ENCODE measurements at places on chromosomes 7 and 10.

GRCh38 chr7:65798111-65799075, 74.5 kb upstream of the VKORC1L1 start:
- no peak for DNase-seq

GRCh38 chr7:87858417-87859100, 17.6 kb downstream of the SLC25A40 start:
- no peak for DNase-seq

DNA sequence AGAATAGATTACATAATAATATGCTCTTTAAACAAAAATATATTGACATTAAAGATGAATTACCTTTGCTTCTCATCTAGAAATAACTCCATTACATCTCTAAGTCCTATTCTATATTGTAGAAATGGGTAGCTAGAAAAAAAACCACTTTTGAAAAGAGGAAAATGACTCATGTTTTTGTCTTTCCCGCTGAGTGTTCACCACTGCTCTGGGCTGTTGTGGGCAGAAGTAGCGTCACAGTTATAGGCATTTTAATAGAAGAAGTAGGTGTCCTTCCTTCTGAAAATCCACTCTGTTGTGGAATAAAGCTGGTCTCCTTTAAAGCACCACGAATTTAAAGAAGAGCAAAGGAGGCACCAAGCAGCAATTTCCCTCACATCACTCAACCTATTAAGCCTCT, 117.6 kb upstream of the NFE2L3 start:
- no peak for DNase-seq

- DNase-seq: no peak
These were observed 1.4 kb downstream of the HYAL4 start for GRCh38 chr7:123846217-123846891.

DNA sequence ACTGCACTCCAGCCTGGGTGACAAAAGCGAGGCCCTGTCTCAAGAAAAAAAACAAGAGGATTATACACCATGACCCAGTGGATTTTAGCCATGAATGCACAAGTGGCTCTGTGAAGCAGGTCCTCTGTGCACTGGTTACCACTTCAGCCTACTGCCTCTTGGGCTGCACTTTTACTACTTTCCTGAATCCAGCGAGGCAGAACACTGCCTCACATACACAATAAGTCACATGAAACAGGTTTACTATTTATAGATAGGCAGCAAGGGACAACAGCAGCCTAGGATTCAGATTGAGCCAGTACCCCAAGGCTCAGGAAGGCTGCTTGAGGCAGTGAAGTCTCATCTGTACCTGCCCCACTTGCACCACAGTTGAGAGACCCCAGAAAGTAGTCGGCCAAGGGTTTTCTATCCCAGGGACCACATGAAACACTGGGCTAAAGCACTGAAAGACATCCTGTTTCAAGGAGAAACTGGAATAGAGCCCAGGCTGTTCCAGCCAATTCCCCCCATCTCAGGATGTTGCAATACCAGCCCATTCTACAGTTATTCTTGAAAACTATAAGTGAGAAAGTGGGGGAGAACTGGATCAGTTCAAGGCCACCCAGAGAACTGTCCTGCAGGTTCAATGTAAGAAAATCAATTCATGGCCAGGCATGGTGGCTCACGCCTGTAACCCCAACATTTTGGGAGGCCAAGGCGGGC, 10.3 kb upstream of the OGDH start:
- DNase-seq: no peak

DNA sequence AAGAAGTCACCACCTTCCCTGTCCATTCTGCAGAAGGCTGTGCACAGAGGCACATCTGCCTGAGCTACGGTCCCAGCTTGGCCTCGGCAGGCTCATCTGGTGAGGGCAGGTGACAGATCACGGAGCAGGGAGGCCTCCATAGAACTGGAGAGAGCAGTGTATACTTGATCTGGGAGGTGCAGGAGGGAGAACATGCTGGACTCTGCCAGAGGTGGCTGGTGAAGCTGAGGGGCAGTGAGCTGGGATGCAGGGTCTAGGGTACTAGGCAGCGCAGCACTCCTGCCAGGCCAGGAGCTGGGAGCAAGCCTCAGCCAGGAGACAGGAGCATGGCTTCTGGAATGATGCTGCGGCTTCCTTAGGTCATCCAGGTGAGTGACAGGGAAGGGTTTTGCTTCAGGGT, 553.0 kb downstream of the TCERG1L start:
- no peak for DNase-seq

- DNase-seq: no peak
These were observed 133.3 kb downstream of the CCDC3 start for GRCh38 chr10:12868229-12868628.

DNA sequence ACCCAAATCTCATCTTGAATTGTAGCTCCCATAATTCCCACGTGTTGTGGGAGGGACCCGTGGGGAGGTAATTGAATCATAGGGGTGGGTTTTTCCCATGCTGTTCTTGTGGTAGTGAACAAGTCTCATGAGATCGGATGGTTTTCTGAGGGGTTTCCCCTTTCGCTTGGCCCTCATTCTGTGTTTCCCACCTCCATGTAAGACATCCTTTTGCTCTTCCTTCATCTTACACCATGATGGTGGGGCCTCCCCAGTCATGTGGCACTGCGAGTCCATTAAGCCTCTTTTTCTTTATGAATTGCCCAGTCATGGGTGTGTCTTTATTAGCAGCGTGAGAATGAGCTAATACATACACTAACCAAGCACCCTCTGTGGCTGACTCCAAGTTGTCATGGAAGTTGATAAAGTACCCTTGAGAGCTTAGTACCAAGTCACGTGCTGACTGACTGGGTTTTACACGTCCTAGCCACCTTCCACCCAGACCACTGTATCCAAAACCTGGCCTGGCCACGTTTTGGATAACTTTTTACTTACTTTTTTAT, 614.4 kb downstream of the SDK1 start:
- DNase-seq: no peak

GRCh38 chr10:69884024-69884367, 82.3 kb downstream of the COL13A1 start:
- no peak for DNase-seq

- no peak for DNase-seq
These were observed 51.9 kb upstream of the BAIAP2L1 start for GRCh38 chr7:98452791-98453190.

GRCh38 chr10:99685597-99685967, 26.3 kb downstream of the ENTPD7 start:
- DNase-seq: no peak

DNA sequence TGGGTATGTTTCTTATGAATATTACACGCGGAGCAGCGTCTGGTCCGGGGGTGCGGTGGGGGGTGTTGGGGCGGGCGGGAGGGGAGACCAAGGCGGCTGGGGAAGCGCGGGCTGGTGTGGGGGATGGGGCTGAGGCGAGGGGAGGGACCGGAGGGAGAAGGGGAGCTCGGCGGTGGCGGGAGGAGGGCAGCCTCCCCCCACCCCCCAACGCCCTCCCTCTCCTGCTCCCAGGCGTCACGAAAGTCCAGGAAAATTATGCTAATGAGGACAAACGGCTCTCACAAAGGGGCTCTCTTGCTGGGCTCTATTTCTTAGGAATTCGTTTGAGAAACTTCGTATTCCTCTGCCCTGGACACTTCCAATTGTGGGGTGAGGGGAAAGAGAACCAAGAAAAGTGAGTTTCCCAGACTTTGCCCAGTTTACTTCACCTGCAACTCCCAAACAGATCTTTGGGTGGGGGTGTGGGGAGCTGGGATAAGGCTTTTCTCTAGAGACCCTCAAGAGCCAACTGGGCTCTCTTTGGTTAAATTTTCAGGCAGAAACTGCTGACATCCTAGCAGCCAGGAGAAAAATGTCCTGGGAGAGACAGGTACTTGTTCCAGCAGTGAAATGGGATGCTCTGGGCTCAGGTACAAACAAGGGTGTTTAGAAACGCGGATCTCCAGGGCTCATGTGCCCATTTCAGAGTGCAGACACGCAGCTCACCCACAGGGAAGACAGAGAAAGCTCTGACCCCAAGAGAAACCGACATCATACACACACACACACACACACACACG, 11.7 kb upstream of the HOXA2 start:
- DNase-seq: no peak

DNA sequence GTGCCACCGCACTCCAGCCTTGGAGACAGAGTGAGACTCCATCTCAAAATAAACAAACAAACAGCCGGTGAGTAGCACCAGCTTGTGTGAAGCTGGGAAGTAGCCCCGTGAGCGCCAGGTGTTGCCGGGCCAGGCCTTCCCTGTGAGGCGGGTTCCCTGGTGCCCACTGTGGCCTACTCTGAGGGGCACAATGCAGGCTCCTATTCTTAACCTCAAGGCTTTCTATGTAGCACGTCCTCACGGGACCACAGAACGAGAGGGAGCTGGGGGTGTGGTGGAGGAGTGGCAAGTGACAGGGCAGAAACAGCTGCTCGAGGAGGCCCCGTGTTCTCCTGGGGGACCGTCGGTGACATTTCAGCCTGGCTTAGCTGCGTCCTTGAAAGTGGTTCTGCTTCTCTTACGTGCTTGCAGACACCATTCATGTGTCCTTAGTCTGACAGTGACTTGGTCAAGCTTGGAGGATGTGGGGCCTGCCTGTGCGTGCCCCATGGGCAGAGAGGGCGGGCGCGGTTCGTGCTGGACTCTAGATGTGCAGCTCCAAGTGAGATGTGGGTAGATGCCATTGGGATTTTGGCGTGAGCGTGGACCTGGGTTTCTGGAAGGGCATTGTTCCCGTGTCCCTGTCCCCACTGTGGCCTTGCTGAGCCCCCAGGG, 116.6 kb downstream of the NKX6-2 start:
- DNase-seq: no peak

DNA sequence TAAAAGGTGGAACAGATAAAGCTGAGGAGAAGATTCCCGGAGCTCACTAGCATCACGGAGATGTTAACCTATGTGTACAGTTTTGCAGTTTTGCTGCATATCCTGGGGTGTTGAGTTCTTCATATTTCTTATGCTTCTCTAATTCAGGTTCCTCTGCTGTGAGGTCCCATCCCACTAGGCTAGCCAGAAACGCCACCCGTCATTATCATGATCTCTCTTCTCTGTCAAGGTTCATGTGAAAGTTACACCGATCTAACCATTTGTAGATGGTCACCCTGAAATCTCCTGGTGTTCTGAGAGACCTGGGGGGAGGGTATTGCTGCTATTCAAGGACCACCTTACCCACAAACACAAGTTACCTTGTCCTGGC, 136.3 kb downstream of the CCDC71L start:
- DNase-seq: no peak

DNA sequence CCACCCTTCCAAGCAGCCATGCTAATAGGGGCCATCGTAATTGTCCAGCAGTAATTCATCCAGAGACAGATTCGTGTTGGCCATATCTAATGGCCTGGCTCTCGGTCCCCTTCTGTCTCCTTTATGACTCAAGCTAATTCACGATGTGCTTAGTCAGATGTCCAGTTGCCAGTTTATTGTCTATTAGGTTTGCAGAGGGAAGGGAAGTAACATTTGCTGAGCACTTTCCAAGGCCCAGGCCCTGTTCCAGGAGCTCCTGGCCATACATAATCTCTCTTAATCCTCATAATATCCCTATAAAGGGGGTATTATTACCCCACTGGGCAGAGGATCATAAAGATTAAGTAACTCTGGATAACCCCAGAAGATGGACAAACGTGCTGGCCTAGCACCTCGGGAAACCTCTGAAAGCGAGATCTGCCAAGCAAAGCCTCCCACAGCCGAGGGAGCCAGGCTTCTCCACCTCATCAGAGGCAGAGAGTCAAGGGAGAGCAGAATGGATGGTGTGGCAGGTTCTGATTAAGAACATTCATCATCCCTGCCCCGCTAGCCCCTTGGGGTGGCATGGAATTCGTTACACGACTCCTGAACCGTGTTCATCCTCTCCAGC, 153.7 kb downstream of the PLXNA4 start:
- no peak for DNase-seq

DNA sequence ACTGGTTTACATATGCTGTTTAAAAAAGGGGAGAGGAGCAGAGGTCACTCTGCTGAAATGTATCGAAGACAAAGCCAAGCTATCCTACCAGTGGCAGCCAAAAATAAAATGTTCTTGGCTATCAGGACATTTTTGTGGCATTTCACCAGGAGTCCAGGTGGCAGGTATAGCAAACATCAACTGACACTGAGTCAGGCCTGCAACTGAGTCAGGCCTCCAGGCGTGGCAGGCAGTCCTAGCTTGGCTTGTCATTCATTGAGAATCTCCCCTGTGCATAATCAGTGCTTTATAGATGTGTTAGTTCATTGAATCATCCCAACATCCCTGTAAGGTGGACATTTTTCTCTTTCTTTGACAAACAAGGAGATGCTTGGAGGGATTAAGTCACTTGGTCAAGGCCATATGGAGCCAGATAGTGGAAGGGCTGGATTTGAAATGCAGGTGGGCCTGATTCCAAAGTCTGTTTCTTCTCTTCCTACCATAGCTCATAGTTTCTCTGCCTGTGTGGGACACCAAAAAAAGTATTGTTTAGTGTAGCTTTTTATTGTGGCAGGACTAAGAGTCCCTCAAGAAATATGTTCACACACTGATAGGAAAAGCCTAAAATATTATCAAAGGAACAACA, 4.3 kb downstream of the DYNC1I1 start:
- DNase-seq: no peak

GRCh38 chr7:122248472-122248871, 56.1 kb downstream of the FEZF1 start:
- no peak for DNase-seq

DNA sequence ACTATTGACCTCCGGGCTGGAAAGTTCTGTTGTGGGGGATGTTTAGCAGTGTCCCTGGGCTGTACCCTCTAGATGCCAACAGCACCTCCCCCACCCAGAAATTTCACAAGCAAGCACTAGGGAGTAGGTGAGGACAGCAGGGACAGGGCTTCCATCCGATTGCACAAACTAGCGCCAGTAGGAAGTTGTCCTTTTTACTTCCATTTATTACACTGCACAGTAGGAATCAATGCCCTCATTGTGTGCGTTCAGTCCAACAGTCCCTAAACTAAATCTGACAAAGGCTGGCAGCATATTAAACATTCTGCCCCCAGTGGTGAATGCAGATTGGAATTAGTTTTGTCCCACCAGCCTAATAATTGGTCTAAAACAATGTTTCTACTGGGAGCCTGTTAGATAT, 6.4 kb upstream of the SOSTDC1 start:
- DNase-seq: no peak

- no peak for DNase-seq
These were observed 388.9 kb upstream of the TPK1 start for GRCh38 chr7:145224775-145225174.

DNA sequence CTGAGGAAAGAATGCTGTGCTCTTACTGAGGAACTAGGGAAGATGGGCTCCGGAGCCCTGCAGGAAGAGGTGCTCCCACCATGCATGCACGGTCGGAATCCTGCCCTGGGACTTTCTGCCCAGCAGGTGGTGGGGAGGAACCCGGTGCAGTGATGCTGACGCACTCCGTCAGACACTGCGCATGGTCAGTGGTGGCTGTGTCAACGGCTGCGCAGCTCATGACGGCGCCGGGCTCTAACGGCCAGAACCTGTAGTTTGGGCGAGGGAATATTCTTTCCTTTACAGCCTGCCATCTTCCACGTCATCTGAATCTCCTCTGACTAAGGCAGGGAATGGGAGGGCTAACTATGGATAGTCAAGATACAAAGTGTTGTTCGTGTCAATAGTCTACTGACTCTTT, 189.2 kb upstream of the MGMT start:
- DNase-seq: no peak

GRCh38 chr7:55484834-55485233, 87.5 kb downstream of the VOPP1 start:
- no peak for DNase-seq

GRCh38 chr7:20779041-20779440, 7.6 kb downstream of the SP8 start:
- no peak for DNase-seq

- no peak for DNase-seq
These were observed 7.3 kb upstream of the GLRX3 start for GRCh38 chr10:130128922-130129321.
